ENCODE measurements at places on chromosomes 1 and 21.

- no peak for DNase-seq
These were observed 97.0 kb upstream of the DPH5 start for GRCh38 chr1:101122452-101123166.

GRCh38 chr1:36123356-36123755 lies 1.7 kb downstream of the COL8A2 start:
- DNase-seq, result no peak

GRCh38 chr1:110150330-110151174 lies at the start of gene SLC6A17:
TSS of gene SLC6A17 (plus strand) at chr1:110150494. CDS start at chr1:110166930, 16,436 bp downstream.
- DNase-seq, result no peak

GRCh38 chr1:228359613-228360532 lies 46.8 kb downstream of the TRIM11 start:
- DNase-seq, result no peak

GRCh38 chr21:45991606-45992300 lies 10.2 kb downstream of the COL6A1 start:
- no peak for DNase-seq

- no peak for DNase-seq
These were observed 486.9 kb upstream of the NCAM2 start for GRCh38 chr21:20511216-20511880.

DNA sequence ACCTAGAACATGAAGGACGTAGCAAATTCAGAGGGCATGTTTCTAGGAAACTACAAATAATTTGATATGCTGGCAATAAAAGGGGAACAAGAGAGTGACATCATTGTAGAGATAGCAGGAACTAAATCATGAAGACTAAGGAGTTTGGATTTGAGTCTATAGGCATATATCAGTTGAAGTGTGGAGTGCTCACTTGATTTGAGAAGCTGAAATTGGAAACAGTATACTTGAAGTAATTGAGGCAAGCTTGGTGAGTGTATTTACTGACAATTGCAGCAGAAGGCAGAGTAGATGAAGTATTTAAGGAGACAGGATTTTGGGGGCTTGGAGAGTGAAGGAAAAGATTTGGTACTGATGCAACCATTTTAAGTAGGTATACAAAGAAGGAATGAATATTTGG lies 6.4 kb upstream of the TMCO2 start:
- DNase-seq, result no peak

DNA sequence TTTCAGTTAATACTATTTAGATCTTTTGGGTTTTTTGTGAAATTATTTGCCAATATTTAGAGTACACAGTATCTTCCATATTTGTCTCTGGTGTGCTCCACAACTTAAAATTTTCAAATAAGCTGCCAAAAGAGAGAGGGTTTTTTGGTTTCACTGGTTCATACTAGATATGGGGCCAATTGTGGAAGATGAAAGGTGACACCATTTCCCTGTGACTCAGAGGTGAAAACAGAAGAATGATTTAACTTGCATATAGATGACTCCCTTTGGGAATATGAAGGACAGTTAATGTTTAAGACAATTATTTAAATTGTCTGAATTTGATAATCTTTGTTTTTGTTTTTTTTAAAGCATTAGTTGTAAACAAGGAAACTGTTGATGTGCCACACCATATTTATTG lies 37.5 kb downstream of the IVNS1ABP start:
- DNase-seq, result no peak

- no peak for DNase-seq
These were observed 136.8 kb downstream of the ZC3H11B start for GRCh38 chr1:219476116-219476515.

GRCh38 chr1:234106032-234106431 lies 201.6 kb downstream of the SLC35F3 start:
- DNase-seq, result no peak

DNA sequence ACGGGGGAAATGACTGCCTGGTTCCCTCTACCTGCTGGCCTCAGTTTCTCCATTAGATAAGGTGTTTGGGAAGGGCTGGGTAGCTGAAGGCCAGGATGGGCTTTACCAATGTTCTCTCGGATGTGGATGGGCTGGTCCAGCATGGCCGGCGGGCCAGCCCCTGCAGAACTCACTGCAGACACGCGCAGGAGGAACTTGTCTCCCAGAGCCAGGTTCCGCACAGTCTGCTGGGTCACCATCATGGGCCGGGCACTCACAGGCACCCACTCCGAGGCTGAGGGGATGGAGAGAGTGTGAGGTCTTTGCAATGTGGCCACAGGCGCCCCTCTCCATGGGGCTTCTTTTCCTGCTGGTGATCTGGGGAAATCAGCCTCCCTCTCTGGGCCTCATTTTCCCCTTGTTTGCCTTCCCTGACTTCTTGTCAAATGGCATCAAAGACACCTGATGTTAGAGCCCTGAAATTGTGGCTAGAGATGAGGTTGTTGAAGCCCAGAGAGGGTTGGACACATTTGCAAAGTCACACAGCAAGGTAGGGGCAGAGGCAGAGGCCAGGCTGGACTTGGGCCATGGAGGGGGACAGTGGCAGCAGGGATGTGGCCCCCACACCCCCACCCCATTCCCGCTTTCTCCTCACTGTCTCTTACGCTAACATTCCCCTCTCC lies 1.2 kb downstream of the MYBPH start:
- DNase-seq, result no peak

DNA sequence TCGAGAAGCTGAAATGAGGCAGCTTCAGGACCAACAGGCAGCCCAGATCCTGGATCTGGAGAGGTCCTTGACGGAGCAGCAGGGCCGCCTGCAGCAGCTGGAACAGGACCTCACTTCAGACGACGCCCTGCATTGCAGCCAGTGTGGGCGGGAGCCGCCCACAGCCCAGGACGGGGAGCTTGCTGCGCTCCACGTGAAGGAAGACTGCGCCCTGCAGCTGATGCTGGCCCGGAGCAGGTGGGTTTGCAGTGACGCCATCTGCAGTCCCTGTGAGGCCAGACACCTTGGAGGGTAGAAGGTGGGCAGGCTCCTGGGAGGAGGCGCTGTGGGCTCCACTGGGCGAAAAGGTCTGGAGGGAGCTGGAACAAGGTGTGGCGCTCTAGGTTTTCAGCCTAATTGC lies 39.7 kb downstream of the PCNT start:
- DNase-seq, result no peak

- no peak for DNase-seq
These were observed 82.3 kb downstream of the PLPP3 start for GRCh38 chr1:56496821-56497772.

DNA sequence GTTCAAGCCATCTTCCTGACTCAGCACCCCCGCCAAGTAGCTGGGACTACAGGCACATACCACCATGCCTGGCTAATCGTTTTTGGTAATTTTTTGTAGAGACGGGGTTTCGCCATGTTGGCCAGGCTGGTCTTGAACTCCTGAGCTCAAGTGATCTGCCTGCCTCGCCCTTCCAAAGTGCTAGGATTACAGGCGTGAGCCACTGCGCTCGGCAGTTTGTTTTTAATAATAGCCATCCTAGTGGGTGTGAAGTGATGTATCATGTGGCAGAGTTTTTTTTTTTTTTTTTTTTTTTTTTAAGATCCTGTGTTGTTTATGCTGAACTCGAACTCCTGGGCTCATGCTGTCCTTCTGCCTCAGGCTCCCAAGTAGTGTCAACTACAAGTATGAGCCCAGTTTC lies 51.8 kb downstream of the SPEN start:
- DNase-seq, result no peak

- no peak for DNase-seq
These were observed 16.0 kb downstream of the IQGAP3 start for GRCh38 chr1:156556354-156556753.

DNA sequence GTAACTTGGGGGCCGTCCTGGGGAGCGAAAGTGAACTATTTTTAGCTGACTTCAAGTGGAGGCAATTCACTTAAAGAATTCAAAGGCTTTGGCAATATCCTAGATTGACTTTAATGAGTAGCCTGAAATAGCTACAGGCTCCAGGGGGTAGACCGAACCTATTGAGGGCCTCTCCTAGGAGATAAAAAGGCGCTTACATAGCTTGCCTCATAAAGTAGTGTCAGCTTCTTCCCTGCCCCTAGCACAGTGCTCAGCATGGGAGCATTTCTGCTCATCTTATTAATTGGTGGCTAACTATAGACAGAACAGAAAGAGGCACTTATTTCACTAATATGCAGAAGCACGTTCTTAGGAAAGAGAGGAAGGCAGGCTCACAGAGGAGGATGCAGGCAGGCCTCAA lies 12.3 kb upstream of the CTNNBIP1 start:
- DNase-seq, result no peak

DNA sequence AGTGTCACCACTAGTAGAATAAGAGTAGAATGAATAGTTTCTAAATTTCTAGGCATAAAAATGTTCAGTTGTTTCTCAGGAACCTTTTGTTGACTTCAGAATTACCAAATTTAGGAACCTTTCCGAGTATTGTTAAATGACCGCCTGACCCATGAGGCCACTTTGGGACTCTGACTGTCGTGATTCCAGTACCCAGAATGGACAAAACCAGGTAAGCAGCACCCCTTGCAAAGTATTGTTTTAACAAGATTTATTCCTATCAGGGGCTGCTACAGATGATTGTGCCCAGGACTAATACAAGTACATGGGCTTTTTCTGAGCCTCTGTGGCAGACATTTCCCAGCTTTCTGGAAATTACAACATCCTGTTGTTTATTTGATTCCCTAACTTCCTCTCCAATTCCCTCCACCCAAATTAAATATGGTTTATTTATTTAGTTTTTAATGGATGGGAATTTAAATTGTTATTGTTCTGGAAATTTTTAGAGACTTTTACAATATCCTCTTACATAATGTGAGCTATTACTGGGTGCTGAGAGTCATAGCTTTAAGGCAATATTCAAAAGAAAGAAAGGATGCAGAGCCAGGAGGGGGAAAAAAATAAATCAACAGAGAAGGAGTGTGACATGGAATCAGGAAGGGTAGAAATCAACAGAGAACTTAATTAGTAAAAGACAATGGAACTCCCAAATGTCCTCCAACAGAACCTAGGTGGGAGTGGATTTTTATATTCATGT lies 37.4 kb upstream of the NTPCR start:
- DNase-seq, result no peak

GRCh38 chr1:8409106-8409505 lies 91.2 kb downstream of the SLC45A1 start:
- no peak for DNase-seq

- DNase-seq, result no peak
These were observed 63.6 kb upstream of the KIF26B start for GRCh38 chr1:245091171-245091621.

- DNase-seq, result no peak
These were observed 17.7 kb downstream of the CLDN17 start for GRCh38 chr21:30148906-30149305.

DNA sequence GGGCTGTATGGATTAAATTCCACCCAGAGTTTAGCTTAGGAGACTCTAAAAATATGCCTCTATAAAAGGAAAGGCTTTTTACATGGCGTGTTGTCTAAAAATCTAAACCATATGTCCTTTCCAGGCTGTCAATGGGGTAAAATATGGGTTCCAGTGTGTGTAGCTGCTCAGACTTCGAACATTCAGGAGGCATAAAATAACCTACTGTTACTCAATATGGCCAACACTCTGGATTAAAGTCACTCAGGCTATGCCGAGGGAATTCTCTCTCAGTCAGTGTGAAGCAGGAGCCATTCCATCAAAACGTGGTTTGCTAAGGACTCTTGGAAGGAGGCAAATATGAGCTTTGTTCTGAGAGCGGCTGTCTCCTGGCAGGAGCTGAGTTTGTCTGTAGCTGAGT lies 135.3 kb downstream of the RUNX1 start:
- DNase-seq, result no peak

- DNase-seq, result no peak
These were observed 90.9 kb upstream of the RGS18 start for GRCh38 chr1:192067360-192067759.

DNA sequence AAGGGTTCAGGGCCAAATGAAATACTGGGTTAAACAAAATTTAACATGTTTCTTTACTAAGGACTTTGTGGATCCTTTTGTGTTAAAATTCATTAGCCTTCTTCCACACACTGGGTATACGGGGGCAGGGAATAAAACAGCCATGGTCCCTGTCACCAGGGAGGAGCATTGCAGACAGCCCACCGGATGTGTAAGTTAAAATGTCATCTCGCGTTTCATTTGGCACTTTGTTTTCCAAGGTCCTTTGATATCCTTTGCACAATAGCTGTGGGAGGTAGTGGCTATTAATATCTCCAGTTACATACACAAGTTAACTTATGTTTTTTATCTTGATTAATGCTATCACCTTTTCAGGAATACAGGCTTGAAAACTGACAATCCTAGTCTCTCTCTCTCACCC lies 172.7 kb downstream of the BARHL2 start:
- no peak for DNase-seq

DNA sequence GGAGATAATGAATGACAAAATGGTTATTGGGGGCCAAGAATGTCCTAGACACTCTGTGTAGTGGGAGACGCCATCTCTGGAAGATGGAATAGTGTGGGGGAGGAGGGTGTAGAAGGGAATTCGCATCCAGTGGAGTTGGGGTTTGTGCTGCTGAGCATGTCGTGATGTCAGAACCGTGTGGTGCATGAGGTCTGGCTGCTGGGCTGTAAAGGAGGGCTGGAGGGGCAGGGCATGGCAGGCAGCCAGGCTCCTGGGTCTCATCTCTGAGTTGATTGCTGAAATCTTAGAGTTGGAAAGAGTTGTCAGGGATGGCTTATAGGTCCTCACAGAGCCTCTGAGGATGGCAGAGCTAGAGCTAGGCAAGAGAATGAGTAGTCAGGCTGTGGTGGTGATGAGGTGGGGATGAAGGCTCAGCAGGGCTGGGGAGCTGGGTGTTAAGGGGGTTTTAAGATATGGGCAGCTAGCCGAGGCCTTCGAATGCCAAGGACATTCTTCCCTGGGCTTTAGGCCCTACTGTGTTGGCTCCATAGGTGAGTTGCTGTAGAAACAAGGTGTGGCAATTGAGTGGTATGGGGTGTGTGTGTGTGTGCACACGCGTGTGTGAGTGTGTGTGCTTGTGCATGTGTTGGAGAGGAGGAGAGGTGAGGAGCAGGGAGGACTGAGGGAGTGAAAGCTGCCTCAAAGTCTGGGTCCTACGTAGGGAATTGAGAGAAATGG lies 1.9 kb downstream of the PPFIA4 start:
- DNase-seq, result no peak

DNA sequence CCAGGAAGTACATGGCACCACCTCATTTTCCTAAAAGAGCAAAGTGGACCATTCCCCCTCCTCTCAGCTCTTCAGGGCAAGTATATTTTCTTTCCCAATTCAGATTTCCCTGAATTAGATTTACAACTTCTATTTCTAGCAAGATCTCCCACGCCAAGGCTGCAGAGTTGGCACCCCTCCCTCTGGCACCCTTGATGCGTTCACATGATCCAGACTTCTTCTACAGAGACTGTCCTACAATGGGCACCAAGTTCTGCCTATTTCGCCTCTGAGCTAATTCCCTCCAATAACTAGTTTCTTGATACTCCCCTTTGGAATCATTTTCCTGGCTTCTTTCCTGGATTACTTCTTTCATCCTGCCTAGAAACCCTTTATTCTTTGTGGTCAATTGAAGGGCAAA lies 122.0 kb downstream of the CDC7 start:
- no peak for DNase-seq

GRCh38 chr21:32307706-32308105 lies 9.1 kb downstream of the MRAP start:
- no peak for DNase-seq

- DNase-seq, result no peak
These were observed 208.3 kb upstream of the NCAM2 start for GRCh38 chr21:20789729-20790500.

GRCh38 chr1:229058111-229058561 lies 212.8 kb upstream of the RAB4A start:
- peak; percentile 87 for DNase-seq
